ENCODE measurements at places on chromosomes 5 and 9.

DNA sequence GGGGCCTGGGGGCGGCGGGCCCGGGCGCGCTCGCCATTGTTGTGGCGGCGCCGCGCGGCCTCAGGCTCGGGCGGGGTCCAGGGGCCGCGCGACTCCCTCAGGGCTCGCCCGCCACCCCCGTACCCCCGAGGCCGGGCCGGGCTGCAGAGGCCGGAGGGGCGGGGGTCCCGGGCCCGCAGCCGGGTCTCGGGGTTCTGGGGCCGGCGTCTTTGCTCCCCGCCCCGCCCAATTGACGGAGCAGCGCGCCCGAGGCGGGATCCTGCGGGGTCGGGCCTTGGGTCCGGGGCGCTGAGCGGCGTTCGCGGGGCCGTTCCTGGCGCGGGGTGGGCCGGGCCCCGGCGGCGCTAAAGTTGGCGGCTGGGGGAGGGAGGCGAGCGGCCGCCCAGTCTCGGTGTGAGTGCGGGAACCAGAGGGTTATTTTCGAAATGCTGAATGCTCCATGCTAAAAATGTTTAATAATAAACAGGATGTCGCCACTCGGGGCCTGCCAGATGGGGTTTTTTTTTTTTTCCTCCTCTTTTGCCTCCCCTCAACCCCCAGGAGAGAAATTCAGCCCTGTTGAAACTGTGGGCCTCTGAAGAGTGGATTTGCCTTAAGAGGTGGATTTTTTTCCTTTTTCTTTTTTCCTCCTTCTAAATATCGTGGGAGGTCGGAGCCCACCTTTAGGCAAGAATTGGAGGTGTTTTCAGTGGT is 724 bp downstream of the PRRC2B start:
- DNase-seq, result peak; percentile 25

GRCh38 chr5:134177369-134178095 is 782 bp upstream of the SKP1 start:
- peak; percentile 20 for DNase-seq

DNA sequence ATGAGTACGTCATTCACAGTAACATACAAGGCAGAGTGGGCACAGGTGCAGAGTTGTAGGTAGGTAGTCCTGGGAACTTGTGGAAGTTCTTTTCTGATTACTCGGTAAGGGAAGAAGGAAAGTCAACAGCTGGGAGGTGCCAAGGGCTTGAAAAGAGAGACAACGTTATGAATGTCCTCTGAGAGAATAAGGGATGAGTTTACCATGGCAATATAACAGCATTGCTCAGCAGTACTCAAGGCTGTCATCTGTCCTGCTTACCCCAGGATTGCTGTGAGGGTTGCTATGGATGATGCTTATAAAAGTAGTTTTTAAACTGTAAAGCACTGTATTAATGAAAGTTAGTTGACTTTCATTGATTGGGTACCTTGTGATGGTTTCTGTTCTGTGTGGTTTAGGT is 369.1 kb upstream of the SGCD start:
- DNase-seq, result no peak

GRCh38 chr5:6506611-6507010 is 58.0 kb downstream of the UBE2QL1 start:
- no peak for DNase-seq

DNA sequence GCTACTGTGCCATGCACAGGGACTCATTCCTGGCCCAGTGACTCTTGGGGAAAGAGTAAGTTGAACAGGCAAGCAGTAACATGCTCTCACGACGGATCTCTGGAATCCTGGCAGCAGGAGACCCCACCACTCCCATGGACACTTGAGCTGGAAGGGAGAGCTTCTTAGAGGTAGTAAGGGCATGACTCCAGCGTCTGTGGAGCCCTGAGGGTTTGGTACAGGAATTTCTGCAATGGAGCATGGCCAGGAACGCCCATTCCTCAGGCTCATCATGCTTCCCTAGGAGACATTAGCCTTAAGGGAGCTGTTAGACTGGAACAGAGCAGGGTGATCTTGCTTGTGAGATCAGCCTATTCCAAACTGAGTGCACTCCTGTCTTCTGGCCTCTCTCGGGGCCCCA is 212.9 kb downstream of the MAT2B start:
- no peak for DNase-seq

DNA sequence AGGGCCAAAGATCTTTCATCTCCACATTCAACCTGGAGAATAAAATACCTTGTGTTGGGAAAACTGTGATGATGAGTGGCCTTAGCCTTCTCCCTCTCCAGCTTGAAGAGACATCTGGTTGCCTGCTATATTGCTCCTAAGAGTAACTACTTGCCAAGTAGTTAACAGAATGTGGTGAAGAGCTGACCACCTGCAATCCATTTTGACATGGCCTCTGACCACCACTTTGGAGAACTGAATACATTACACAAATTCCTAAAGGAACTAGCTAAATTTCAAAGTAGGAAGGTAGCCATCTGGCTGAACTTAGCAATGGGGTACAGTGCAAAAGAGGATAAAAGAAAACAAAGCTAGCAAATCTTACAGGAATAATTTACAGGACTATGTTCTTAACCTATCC is 7.2 kb downstream of the TBCA start:
- DNase-seq, result no peak

DNA sequence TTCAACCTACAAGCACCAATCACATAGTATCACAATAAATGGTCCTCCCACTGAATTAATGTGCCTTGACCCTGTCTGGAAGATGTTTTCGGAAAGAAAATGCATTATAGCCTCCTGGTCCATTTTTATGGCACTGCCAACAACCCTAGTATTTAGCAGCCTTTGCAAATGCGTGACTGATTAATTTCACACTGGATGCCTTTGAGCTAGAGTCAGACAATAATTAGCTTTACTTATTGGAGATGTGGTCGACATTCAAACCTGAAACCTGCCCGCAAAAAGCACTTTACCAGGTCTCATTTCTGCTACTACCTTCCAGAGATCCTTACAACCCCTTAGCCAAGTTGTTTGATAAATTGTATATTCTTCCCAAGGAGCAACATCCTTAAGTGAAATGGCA is 119.3 kb upstream of the DPYSL3 start:
- no peak for DNase-seq

All from COR-L47 (cell line).